ENCODE measurements at places on chromosomes 5 and 9. TPM values are rescaled to one million over a fixed set of nuclear protein-coding genes. Genes with fewer than 3 reads are reported as not detected.

Gene FOXD4
- 0.42 TPM for polyA plus RNA-seq

DNA sequence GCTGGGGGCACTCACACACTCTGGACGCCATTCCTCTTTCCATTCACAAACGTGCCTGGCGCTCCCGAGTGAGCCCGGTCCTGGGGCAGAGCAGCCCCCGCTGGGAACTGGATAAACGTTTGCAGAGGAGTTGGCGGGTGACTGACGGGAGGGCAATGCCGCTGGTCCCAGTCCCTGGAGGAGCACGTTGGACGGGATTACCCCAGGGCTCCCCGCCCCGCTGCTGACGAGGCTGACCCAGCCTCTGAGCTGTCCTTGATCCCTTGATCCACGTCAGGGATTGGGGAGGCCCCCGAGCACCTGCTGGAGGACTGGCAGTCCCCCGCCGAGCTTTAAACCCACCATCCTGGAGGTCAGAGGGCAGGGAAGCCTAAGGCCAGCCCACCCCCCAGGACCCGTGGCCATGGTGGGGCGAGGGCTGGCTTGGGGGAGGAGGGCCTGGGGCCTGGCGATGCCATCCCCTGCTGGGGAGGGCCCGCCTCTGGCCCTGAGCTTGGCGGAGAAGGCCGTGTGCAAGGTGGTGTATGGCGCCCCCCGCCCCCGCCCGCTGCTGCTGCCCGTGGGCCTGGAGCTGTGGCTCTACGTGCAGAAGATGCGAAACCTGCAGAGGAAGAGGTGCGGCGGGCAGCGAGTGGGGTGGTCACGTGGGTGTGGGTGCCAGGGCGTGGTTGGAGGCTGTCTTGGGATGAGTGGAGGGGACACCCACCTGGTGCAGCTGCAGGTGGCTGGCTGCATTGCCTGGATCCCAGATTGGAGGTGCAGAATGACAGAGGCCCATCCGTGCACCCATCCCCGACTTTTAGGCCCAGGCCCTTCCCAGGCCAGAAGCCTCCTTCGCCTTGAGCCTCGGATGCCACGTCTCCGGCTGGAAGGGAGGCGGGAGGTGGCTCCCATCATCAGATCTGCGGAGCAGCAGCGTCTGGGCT, 4.5 kb downstream of the GPSM1 start:
- peaks cover 3% of the 10 kb centered on the region for H3K36me3 ChIP-seq
- no peak overlapping the region for H3K27ac ChIP-seq

GRCh38 chr9:88820055-88820454, 171.2 kb upstream of the S1PR3 start:
- no peaks in the 10 kb centered on the region for H3K36me3 ChIP-seq
- no peaks in the 10 kb centered on the region for H3K4me1 ChIP-seq
- H3K27me3 ChIP-seq = no peaks in the 10 kb centered on the region
- DNase-seq = no peak

GRCh38 chr5:87015901-87016300, 251.8 kb upstream of the RASA1 start:
- no peaks in the 10 kb centered on the region for H3K36me3 ChIP-seq
- H3K27ac ChIP-seq = no peak overlapping the region
- no peaks in the 10 kb centered on the region for H3K27me3 ChIP-seq
- H3K4me1 ChIP-seq = no peaks in the 10 kb centered on the region

DNA sequence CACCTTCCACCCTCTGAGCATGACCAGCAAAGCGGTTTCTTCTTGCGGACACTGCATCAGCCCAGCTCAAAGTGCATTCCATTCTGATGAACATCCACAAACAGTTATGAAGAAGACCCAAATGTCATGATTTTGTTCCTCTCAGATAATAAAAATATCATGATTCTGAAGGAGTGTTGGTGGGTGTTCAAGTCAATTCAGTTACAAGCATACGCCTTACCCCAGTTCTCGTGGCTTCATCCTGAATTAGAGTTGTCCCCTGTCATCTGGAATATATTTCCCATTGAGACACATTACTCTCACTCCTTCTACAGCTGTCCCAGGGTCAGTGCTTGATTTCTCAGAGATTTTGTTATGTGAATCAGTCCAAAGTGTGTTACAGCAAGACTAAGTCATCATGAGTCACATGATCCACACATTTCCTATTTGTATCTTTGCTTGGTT, 325.4 kb downstream of the RFX3 start:
- no peak overlapping the region for H3K27ac ChIP-seq
- H3K4me1 ChIP-seq = no peaks in the 10 kb centered on the region
- H3K27me3 ChIP-seq = no peaks in the 10 kb centered on the region
- no peak for DNase-seq
- no peak overlapping the region for H3K4me3 ChIP-seq

DNA sequence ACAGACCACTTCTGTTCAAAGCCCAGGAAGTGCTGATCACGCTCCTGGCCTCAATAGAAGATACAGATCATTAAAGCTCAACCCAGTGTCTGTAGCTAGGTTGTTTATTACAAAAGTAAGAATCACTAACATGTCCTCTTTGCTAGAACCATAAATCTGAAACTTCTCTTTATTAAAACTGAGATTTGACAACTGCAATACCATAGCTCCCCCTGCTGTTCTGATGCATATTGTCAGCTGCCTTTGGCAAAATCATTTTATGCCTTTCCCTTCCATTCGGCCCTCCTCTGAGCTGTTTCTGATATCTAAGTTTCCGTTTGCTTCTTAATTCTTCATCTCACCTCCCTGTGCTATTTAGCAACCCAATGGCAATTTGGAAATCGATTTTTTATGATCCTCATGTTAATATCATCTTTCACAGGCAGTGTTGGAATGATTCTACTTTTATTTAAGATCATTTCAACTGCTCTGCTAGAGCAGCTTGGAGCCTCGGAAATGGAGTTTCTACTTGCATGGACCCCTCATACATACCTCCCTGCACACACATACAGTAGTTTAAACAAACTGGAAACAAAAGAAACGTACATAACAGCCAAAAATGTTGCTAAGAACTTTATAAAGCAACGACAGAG, 998.8 kb downstream of the MAT2B start:
- DNase-seq = peak; percentile 29
- no peak overlapping the region for H3K4me3 ChIP-seq
- no peaks in the 10 kb centered on the region for H3K27me3 ChIP-seq
- H3K36me3 ChIP-seq = no peaks in the 10 kb centered on the region
- H3K27ac ChIP-seq = no peak overlapping the region
- H3K4me1 ChIP-seq = no peaks in the 10 kb centered on the region

Gene MIER3
- polyA plus RNA-seq = 27.3 TPM

DNA sequence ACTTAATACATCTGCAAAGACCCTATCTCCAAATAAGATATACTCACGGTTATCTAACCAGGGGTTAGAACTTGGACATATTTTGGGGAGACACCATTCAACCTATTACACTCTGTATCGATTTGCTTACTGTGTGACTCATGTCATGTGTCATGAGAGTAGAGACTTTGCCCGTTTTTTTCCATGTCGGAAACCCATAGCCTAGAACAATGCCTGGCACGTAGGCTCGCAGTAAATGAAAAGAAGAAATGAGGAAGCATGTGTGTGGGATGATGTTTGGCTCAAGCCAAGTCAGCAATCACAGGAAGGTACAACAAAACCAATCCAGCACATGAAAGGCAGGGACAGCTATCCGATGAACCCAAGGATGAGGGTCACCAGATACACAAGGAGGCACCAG, 94.6 kb upstream of the DNAH5 start:
- H3K36me3 ChIP-seq = no peaks in the 10 kb centered on the region
- no peak overlapping the region for H3K4me3 ChIP-seq
- no peak for DNase-seq
- H3K4me1 ChIP-seq = peaks cover 8% of the 10 kb centered on the region
- no peak overlapping the region for H3K27ac ChIP-seq
- peaks cover 22% of the 10 kb centered on the region for H3K27me3 ChIP-seq

GRCh38 chr9:96040591-96041461, 165.3 kb downstream of the ERCC6L2 start:
- no peaks in the 10 kb centered on the region for H3K27me3 ChIP-seq
- H3K4me1 ChIP-seq = no peaks in the 10 kb centered on the region
- no peak overlapping the region for H3K4me3 ChIP-seq

- H3K4me1 ChIP-seq = peaks cover 11% of the 10 kb centered on the region
- peak overlapping the region; percentile 41 for H3K4me3 ChIP-seq
- H3K36me3 ChIP-seq = no peaks in the 10 kb centered on the region
- no peak overlapping the region for H3K27ac ChIP-seq
Measured at GRCh38 chr9:36166168-36166927, 2.8 kb upstream of the CCIN start.

Gene YTHDC2
- 30.9 TPM for polyA plus RNA-seq

DNA sequence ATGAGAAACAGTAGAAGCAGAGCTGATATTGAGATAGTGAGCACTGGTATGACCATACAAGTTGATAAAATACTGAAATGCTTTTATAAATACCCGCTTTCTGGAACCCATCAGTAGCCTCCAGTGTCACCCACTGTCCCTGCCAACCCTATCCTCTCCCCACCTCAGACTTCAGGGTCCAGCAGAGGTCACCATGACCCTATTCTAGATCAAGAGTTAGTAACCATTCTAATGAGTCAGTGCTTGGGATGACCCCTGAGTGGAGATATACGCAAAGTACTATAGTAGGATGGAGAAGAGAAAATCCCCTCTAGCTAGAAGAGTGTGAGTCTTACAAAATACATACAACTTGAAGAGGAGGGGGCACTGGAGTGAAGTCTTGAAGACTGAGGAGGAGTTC, 297.9 kb upstream of the BRINP1 start:
- no peaks in the 10 kb centered on the region for H3K4me1 ChIP-seq
- no peak for DNase-seq
- no peak overlapping the region for H3K4me3 ChIP-seq
- H3K36me3 ChIP-seq = no peaks in the 10 kb centered on the region
- no peaks in the 10 kb centered on the region for H3K27me3 ChIP-seq

GRCh38 chr5:180233729-180234128, 24.7 kb upstream of the RASGEF1C start:
- H3K4me1 ChIP-seq = peaks cover 9% of the 10 kb centered on the region
- H3K27ac ChIP-seq = peak overlapping the region; percentile 90
- DNase-seq = peak; percentile 75
- peaks cover 20% of the 10 kb centered on the region for H3K36me3 ChIP-seq
- no peak overlapping the region for H3K4me3 ChIP-seq

DNA sequence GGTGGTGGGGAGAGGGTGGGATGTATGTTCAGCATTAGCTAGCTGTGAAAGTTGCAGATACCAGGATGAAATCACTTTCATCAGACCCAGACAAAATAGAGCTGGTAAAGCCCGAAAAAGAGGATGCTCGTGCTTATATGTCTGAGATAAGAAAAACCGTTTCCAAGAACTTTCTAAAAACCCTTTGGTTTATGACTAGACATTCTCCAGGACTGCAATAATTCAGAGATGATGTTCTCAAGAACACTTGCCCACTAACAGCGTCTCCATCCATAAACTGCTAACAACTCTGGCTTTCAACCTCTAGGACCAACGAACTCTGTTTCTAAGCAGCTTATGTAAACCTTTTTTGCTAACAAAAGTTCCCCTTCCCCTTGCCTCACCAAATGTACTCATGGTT, 8.4 kb upstream of the AMACR start:
- H3K27ac ChIP-seq = peak overlapping the region; percentile 68
- no peaks in the 10 kb centered on the region for H3K27me3 ChIP-seq
- H3K36me3 ChIP-seq = no peaks in the 10 kb centered on the region
- peaks cover 39% of the 10 kb centered on the region for H3K4me1 ChIP-seq
- no peak for DNase-seq
- H3K4me3 ChIP-seq = no peak overlapping the region

Gene DMAC1
- 46.5 TPM for polyA plus RNA-seq

DNA sequence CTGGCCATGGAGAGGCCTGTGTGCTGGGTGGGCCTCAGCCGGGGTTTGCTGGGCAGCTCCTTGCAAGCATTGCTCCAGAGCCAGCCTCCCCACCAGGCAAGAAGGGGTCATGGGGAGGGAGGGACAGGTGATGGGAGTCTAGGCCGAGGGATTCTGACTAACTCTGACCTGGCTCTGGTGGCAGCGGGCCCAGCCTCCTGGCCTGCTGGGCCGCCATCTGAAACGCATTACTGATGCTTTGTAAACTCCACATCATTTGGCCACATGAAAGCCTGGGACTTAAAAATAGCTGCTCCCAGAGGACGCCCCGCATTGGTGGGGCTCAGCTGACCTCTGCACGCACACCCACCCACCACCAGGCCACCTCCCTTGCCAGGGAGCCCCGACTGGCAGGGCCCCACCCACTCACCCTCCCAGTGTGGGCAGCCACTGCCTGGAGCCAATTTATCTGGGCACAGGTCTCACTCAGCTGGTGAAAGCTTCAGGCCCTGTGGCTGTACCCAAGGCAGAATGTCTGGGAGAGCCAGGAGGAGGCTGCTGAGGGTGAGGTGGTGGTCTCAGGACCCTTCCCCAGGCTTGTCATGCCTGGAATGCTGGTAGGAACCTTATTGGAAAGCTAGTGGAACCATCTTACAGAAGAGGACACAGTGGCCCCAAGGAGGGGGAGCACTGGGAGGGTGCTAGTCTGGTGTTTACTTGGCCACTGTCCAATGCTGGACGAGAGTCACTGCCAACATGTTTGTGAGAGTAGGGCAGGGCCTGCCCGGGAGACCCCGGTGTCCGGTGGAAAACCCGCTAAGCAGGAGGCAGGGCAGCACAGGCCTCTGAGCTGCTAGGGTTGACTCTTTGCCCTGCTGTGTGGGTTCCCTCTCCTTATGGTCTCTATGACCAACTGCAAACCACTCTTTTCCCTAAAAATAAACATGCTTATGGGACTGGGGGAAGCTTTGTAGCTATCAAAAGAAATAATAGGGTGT, 10.8 kb downstream of the TCF7 start:
- no peak for DNase-seq
- H3K27ac ChIP-seq = no peak overlapping the region
- H3K4me1 ChIP-seq = no peaks in the 10 kb centered on the region
- no peaks in the 10 kb centered on the region for H3K27me3 ChIP-seq

- no peaks in the 10 kb centered on the region for H3K4me1 ChIP-seq
- DNase-seq = no peak
- no peak overlapping the region for H3K4me3 ChIP-seq
- H3K36me3 ChIP-seq = no peaks in the 10 kb centered on the region
- H3K27me3 ChIP-seq = no peaks in the 10 kb centered on the region
- no peak overlapping the region for H3K27ac ChIP-seq
Measured at GRCh38 chr9:89097219-89097618, 81.4 kb downstream of the SHC3 start.

Gene DNM1
- 49.0 TPM for polyA plus RNA-seq

GRCh38 chr9:71820403-71820921, 52.1 kb upstream of the CEMIP2 start:
- no peaks in the 10 kb centered on the region for H3K36me3 ChIP-seq
- no peak for DNase-seq
- H3K27ac ChIP-seq = no peak overlapping the region
- H3K4me3 ChIP-seq = no peak overlapping the region
- H3K27me3 ChIP-seq = no peaks in the 10 kb centered on the region
- no peaks in the 10 kb centered on the region for H3K4me1 ChIP-seq

DNA sequence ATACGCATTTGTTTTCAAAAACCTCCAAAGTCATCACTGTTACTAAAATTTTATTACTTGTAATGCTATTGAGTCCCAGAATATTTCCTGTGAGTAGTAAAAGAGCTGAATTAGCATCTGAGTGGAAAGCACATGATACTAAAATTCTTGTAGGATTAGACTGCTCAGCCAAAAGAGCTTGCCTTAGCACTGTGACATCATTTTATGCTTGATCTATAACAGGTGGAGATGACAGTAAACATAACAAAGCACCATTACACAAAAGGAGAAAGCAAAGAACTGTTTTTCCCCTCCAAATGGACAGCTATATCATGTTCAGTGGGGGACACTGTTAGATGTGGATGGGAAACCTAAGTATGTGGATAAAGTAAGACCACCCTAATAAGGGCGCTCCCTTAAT, 5.8 kb upstream of the JAK2 start:
- H3K4me1 ChIP-seq = peaks cover 7% of the 10 kb centered on the region
- no peaks in the 10 kb centered on the region for H3K36me3 ChIP-seq
- no peak overlapping the region for H3K4me3 ChIP-seq
- no peaks in the 10 kb centered on the region for H3K27me3 ChIP-seq
